HepG2 (cell line): ENCODE measurements at places on chromosomes 5 and 9. TPM values are rescaled to one million over a fixed set of nuclear protein-coding genes. Genes with fewer than 3 reads are reported as not detected.
A peak's percentile ranks its signal among the peaks of the same experiment; 100 is the strongest.

The RNF183 gene
- 6.5 and 7.3 TPM in 2 replicates for polyA plus RNA-seq

The CCDC171 gene
- polyA plus RNA-seq, result 0.59 and 0.95 TPM in 2 replicates

The SH3RF2 gene
- polyA plus RNA-seq, result 2.6 and 2.8 TPM in 2 replicates

The AP3B1 gene
- 29.4 and 37.7 TPM in 2 replicates for polyA plus RNA-seq

The FBN2 gene
- under 0.01 TPM in 1 of 2 replicates, not detected in the other for polyA plus RNA-seq

The PCDHB15 gene
- 0.26 and 0.48 TPM in 2 replicates for polyA plus RNA-seq

The CARTPT gene
- not detected in 2 replicates for polyA plus RNA-seq

GRCh38 chr5:82295144-82295543 lies 17.0 kb upstream of the RPS23 start:
- H3K4me3 ChIP-seq, result no peak overlapping the region
- no peak overlapping the region for H3K27ac ChIP-seq
- peaks cover 19% of the 10 kb centered on the region for H3K4me1 ChIP-seq
- H3K36me3 ChIP-seq, result no peaks in the 10 kb centered on the region
- H3K27me3 ChIP-seq, result no peaks in the 10 kb centered on the region

DNA sequence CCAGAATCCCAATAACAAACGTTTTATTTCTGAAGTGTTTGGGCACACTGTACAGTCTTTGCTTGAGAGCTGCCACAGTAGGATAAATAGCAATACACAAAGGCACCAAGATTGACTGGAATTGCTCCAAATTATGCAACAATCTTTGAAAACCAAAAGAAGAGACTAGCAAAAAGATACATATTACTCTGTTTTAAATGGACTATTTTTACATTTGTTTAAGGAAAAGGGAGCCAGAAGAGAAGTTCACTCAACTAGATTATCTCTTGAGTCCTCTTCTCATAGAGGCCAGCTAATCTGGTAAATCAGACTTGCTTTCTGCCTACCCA lies 385.0 kb upstream of the SLC30A5 start:
- DNase-seq, result no peak
- no peaks in the 10 kb centered on the region for H3K4me1 ChIP-seq
- H3K27me3 ChIP-seq, result no peaks in the 10 kb centered on the region
- H3K4me3 ChIP-seq, result no peak overlapping the region
- H3K36me3 ChIP-seq, result no peaks in the 10 kb centered on the region

- H3K4me1 ChIP-seq, result peaks cover 44% of the 10 kb centered on the region
- no peaks in the 10 kb centered on the region; the same call in 2 of the 3 replicates for H3K36me3 ChIP-seq
- no peak for DNase-seq
- no peaks in the 10 kb centered on the region for H3K27me3 ChIP-seq
- H3K27ac ChIP-seq, result no peak overlapping the region
Observed at GRCh38 chr9:137674976-137675320, 56.1 kb downstream of the EHMT1 start.

GRCh38 chr9:94706922-94707321 lies 19.6 kb upstream of the AOPEP start:
- H3K36me3 ChIP-seq, result no peaks in the 10 kb centered on the region
- H3K27ac ChIP-seq, result peak overlapping the region; percentile 15
- H3K27me3 ChIP-seq, result no peaks in the 10 kb centered on the region
- DNase-seq, result peak; percentile 50
- H3K4me1 ChIP-seq, result peaks cover 45% of the 10 kb centered on the region

- no peaks in the 10 kb centered on the region for H3K36me3 ChIP-seq
- no peak for DNase-seq
- peaks cover 5% of the 10 kb centered on the region; the same call in 1 of the 2 replicates for H3K4me1 ChIP-seq
- no peak overlapping the region for H3K4me3 ChIP-seq
Observed at GRCh38 chr9:8860925-8861324, 1061.3 kb upstream of the DMAC1 start.

- peak; percentile 4 for DNase-seq
- H3K36me3 ChIP-seq, result no peaks in the 10 kb centered on the region
- H3K4me1 ChIP-seq, result no peaks in the 10 kb centered on the region
- no peaks in the 10 kb centered on the region for H3K27me3 ChIP-seq
- H3K4me3 ChIP-seq, result no peak overlapping the region
Observed at GRCh38 chr9:119370816-119371215, 1.6 kb upstream of the BRINP1 start.

DNA sequence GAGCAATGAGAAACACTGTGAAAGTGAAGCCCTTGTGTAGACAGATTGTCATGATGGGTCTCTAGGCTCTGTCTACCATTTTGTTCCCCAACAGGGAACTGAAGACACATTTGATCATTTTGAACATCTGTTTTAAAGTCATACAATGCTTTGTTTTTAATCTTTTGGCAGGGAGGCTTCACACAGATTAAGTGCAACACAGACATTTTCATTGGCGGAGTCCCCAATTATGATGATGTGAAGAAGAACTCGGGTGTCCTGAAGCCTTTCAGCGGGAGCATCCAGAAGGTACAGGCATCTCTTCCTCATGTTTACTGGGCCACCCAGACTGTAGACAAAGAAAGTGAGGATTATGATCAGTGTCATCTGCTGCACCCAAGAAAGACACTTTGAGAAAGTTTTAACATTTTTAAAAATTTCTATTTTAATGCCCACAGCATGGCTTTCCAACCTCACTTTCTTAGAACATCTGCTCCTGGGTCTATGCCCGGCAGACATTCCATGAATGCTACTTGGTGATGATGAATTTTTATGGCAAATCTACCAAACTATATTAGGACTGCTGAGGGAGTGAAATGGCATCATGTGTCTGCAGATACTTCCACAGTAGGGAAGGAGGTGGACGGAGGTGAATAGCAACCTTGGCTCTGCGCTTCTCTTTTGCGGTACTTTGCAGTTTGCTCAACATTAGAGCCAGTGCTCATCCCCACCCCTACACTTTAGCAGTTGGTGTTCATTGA lies 121.3 kb downstream of the LIFR start:
- 0 out of 2 replicates have a peak, but pooled peaks cover 6% of the 10 kb centered on the region for H3K4me1 ChIP-seq
- H3K4me3 ChIP-seq, result no peak overlapping the region
- no peak overlapping the region for H3K27ac ChIP-seq
- no peaks in the 10 kb centered on the region for H3K27me3 ChIP-seq
- DNase-seq, result no peak

DNA sequence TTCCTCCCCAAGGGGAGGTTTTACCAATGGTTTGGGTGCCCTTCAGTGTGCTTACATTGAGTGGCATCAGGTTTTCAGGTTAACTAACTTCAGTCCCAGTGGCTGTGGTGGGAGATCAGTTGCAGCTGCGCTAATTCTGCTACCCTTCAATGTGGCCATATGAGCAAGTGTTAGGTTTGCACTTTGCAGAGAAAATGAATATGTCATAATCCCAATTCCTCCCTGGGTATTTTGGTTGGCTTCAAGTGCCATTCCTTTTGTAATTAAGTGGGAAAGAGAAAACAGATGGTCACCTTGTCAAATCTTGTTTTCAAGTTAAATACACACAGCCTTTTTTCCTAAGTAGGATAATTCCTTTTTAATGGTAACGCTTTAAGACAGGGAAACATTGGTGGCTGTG lies 236.2 kb downstream of the TLE4 start:
- H3K36me3 ChIP-seq, result no peaks in the 10 kb centered on the region
- no peak overlapping the region for H3K27ac ChIP-seq
- no peak for DNase-seq

DNA sequence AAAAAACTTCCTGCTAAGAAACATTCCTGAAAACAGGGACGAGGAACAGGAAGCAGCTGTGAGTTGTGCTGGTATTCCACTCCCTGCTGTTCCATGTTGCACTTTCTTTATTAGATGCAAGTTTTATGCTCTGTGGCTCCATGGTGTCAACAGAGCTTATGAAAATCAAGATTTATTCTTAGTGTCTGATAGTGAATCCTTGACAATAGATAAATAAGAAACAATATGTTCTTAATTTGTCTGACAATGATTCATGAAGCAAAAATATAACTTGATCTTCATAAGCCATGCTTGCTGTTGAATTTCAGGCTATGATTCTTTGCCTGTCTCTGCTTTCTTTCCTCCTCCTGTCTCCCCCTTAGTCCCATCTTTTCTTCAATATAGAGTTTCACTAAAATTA lies 119.6 kb downstream of the DROSHA start:
- H3K27me3 ChIP-seq, result no peaks in the 10 kb centered on the region
- H3K36me3 ChIP-seq, result peaks cover 7% of the 10 kb centered on the region

GRCh38 chr9:8251566-8251965 lies 452.0 kb upstream of the DMAC1 start:
- no peaks in the 10 kb centered on the region for H3K4me1 ChIP-seq
- no peak overlapping the region for H3K27ac ChIP-seq
- H3K27me3 ChIP-seq, result no peaks in the 10 kb centered on the region

GRCh38 chr9:112166176-112167140 lies 8.6 kb downstream of the SUSD1 start:
- no peak overlapping the region for H3K4me3 ChIP-seq
- H3K27ac ChIP-seq, result peak overlapping the region; percentile 28
- H3K36me3 ChIP-seq, result no peaks in the 10 kb centered on the region

DNA sequence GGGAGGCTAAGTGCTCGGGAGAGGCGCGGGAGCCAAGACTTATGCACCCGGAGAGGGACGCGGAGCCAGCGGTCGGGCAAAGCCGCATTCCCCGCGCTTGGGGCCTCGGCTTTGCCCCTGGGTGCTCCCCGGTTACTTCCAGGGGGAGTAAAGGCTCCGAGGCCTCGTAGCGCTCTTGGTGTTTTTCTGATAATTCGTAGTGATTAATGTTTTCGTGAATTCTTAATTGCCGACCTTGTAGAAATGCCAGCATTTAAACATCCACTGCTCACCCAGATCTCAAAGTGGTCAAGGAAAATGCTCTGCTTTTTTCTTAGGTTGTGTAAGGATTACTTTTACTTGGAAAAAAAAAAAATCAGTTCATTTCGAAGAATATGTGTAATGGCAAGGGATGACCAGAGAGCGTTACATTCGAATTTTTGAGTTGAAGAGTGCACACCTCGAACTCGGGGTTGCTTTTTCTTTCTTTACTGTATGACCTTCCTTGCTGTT lies 654 bp upstream of the TUT7 start:
- H3K36me3 ChIP-seq, result no peaks in the 10 kb centered on the region
- H3K4me3 ChIP-seq, result peak overlapping the region; percentile 77
- DNase-seq, result peak; percentile 12
- H3K27ac ChIP-seq, result peak overlapping the region; percentile 80

DNA sequence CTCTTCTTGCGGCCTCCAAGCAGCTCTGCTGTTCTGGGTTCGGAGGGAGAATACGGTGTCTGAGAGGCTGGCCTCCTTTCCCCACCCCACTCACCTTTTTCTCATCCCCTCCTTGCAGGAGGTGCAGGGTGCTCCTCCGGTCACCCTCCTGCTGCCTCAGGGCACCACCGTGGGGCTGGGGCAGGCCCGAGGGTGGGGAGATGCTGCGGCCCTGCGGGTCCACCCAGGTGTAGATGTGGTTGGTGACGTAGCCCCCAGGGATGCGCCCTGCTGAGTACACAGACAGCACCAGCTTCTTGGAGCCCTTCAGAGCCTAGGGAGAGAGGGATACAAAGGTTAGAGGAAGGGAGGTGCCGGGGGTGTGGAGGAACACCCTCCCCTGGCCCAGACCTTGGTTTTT lies 26.8 kb downstream of the WHRN start:
- H3K27me3 ChIP-seq, result no peaks in the 10 kb centered on the region
- no peak overlapping the region for H3K4me3 ChIP-seq
- no peaks in the 10 kb centered on the region for H3K4me1 ChIP-seq

GRCh38 chr5:80109646-80110478 lies 74.7 kb downstream of the THBS4 start:
- H3K27me3 ChIP-seq, result no peaks in the 10 kb centered on the region
- no peak for DNase-seq
- H3K27ac ChIP-seq, result no peak overlapping the region
- H3K4me3 ChIP-seq, result no peak overlapping the region

GRCh38 chr9:38106488-38106887 lies 37.5 kb upstream of the SHB start:
- no peak for DNase-seq
- H3K27me3 ChIP-seq, result no peaks in the 10 kb centered on the region; the same call in none of the 2 replicates
- H3K36me3 ChIP-seq, result no peaks in the 10 kb centered on the region
- H3K4me1 ChIP-seq, result no peaks in the 10 kb centered on the region

DNA sequence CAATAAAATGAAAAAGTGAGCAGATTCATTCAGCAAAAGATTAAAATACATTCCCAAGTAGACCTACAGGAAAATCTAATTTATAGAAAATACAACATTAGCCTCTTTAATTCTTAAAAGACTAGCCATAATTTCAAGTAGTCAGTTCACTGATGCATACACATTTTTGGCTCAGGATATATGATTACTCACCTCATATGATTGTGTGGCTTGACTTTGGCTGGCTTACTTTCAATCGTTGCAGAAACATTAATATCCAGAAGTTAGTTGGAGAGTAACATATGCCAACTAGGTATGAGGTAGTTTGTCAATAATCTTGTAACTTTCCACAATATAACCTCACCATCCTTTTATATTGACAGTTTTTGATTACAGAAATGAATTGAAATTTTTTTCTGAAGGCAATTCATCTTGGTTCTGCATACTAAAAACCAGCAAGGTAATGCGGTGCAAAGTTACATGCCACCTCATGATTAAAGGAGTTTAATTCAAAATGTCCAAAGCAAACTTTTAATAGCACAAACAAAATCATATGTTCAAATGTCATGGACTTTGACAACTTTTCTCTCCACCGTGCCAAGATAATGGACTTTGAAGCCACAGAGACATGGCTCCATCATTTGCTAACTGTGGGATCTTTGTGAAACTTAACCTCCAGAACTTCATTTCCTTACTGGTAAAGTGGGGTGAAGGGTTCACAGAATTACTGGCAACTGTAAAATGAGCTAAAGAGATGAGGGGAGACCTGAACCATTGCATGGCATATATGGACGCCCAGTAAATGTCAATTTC lies 76.6 kb upstream of the PAM start:
- no peaks in the 10 kb centered on the region; the same call in 1 of the 2 replicates for H3K4me1 ChIP-seq
- H3K27me3 ChIP-seq, result no peaks in the 10 kb centered on the region
- no peak overlapping the region for H3K27ac ChIP-seq

DNA sequence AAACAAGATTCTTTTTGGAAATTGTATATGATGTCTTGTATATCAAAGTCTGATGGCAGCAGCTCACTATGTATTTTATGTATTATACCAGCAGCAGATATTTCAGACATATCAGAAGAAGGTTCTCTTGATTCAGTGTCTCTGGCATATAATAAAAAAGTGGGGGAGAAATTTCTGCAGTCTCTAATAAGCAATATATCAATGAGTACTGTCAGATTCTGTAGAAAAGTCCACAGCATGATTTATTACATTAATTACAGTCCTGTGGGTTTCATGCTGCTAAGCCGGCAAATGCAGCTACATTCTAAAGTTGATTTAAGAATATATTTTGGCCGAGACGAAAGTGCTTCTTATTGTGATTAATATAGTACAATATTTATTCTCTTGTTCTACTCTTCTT lies 113.1 kb downstream of the KIAA1958 start:
- H3K36me3 ChIP-seq, result no peaks in the 10 kb centered on the region
- H3K27ac ChIP-seq, result no peak overlapping the region
- no peaks in the 10 kb centered on the region for H3K27me3 ChIP-seq
- no peak overlapping the region for H3K4me3 ChIP-seq

- H3K4me3 ChIP-seq, result no peak overlapping the region
- DNase-seq, result no peak
- H3K27me3 ChIP-seq, result no peaks in the 10 kb centered on the region
Observed at GRCh38 chr9:89998633-89999032, 393.8 kb downstream of the GADD45G start.

GRCh38 chr5:57804505-57804904 lies 321.9 kb upstream of the ACTBL2 start:
- no peak overlapping the region for H3K27ac ChIP-seq
- no peaks in the 10 kb centered on the region for H3K36me3 ChIP-seq
- no peaks in the 10 kb centered on the region for H3K4me1 ChIP-seq
- no peak overlapping the region for H3K4me3 ChIP-seq
- no peaks in the 10 kb centered on the region for H3K27me3 ChIP-seq
- DNase-seq, result no peak

GRCh38 chr5:61649971-61650370 lies 317.9 kb downstream of the ZSWIM6 start:
- no peaks in the 10 kb centered on the region for H3K36me3 ChIP-seq
- no peak overlapping the region for H3K27ac ChIP-seq
- H3K4me3 ChIP-seq, result no peak overlapping the region
- no peaks in the 10 kb centered on the region for H3K4me1 ChIP-seq
- no peak for DNase-seq

- no peak overlapping the region for H3K27ac ChIP-seq
- no peak for DNase-seq
- H3K4me3 ChIP-seq, result no peak overlapping the region
Observed at GRCh38 chr5:66608501-66608900, 12.3 kb downstream of the MAST4 start.
